Fibroblast of villous mesenchyme (primary cell): ENCODE measurements at places on chromosomes 6 and 20. TPM values are rescaled to one million over a fixed set of nuclear protein-coding genes. Genes with fewer than 3 reads are reported as not detected.

The RIPPLY2 gene
- total RNA-seq, result not detected in 2 replicates

The BPIFB1 gene
- not detected in 2 replicates for total RNA-seq

The DCDC2 gene
- under 0.01 and 0.43 TPM in 2 replicates for total RNA-seq

The RAET1L gene
- total RNA-seq, result not detected in 2 replicates

The RAB44 gene
- total RNA-seq, result under 0.01 TPM in 1 of 2 replicates, not detected in the other

The LY6G6D gene
- total RNA-seq, result not detected in 2 replicates

The HCRTR2 gene
- not detected in 2 replicates for total RNA-seq

The NKX2-2 gene
- not detected in 2 replicates for total RNA-seq

- DNase-seq, result no peak
These were observed 44.1 kb upstream of the GRM4 start for GRCh38 chr6:34189806-34190503.

GRCh38 chr6:29462022-29462421 lies 5.1 kb downstream of the OR2H1 start:
- no peak for DNase-seq

- DNase-seq, result no peak
These were observed 295.6 kb downstream of the ZFAND3 start for GRCh38 chr6:38114976-38115625.

DNA sequence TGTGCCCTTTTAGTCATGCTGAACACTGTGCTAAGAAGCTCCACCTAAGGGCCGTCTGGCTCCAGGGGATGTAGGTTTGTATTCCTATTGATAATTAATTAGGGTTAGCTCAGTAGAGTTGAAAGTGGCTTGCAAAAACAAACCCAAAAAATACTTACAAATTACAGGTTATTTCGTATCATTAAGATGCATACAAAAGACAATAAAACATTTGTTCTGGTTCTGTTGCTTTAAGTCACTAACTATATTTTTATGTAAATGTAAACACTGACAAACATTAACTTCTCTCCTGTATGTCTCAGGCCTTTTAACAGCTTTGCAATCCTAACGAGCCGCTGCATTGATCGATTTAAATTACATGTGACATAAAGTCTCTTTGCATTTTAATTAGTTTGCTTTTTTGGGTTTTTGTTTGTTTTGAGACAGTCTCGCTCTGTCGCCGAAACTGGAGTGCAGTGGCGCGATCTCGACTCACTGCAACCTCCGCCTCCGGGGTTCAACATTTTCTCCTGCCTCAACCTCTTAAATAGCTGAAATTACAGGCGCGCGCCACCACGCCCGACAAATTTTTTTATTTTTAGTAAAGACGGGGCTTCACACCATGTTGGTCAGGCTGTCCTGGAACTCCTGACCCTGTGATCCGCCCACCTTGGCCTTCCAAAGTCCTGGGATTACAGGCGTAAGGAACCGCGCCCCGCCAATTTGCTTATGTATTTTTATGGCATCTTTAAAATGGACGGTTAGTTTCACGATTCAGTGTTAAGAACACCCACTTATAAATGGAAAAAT lies 110.9 kb downstream of the HFE start:
- DNase-seq, result peak; percentile 57

DNA sequence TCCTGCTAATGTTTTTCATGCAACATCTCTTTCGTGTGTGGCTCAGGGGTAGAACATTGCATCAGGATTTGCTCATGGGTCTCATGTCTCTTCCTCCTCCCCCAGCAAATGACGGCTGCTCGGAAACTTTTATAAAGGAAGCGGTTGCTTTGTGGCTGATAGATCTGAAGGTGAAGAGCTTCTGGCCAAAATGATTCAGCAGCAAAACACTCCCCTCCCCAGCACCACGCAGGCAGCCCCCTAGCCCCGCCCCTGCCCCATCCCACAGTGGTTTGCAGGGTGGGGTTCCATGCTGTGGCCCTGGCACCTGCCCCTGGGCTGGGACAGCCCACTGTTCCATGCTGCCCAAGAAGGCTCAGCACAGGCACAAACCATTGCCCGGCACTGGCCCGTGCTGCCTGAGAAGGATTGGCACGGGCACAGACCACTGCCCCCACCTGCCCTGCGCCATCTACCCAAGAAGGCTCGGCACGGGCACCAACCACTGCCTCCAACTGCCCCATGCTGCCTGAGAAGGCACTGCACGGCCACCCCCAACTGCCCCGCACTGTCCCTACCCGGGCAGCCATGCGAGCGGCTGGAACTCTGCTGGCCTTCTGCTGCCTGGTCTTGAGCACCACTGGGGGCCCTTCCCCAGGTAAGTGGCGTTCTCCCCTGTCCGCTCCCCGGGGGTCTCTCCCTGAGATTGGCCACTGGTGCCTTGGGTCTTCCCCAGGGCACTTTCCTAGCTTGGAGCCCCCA lies at the start of gene CST7:
TSS of gene CST7 (plus strand) at position 331 of the 741 bp plus-strand sequence. CDS start at position 568, 237 bp downstream.
- no peak for DNase-seq

- no peak for DNase-seq
These were observed 62.9 kb upstream of the ADGRG6 start for GRCh38 chr6:142238881-142239280.

DNA sequence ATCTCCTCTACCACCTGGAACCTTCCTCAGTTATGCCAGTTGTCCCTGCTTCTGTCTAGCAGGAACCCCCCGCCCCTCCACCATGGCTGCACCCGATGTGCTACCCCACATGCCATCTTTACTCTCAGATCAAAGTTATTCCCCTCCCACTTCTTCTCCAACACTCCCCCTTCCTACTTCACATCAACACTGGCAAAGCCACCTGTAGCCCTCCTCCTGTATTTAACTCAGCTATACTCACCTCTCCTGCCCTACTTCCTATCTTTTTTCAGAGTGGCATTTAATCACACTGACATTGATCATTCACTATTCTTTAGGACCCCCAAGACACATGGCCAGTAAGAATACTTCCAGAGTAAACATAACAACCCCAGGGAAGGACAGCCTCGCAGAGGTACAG lies 84.3 kb downstream of the MBOAT1 start:
- DNase-seq, result no peak

DNA sequence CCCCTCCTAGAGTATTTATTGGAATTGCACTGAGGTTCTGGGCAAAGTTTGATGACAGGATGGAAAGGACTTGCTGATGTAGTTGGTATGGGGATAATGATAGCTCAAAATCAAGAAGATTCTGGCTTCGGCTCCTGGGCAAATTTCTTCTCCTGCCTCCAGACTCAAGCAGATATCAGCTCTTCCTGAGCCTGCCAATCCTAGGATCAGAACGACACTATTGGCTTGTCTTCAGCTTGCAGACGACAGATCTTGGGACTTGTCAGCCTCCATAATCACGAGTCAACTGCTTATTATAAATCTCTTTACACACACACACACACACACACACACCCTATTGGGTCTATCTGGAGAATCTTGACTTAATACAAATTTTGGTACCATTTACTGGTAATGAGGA lies 131.1 kb downstream of the PREX1 start:
- DNase-seq, result no peak

GRCh38 chr6:3405679-3406078 lies 51.2 kb downstream of the SLC22A23 start:
- peak; percentile 20 for DNase-seq

GRCh38 chr20:63093966-63094766 lies 87.4 kb upstream of the BHLHE23 start:
- no peak for DNase-seq

GRCh38 chr6:108115598-108116058 lies 41.1 kb upstream of the OSTM1 start:
- peak; percentile 30 for DNase-seq

DNA sequence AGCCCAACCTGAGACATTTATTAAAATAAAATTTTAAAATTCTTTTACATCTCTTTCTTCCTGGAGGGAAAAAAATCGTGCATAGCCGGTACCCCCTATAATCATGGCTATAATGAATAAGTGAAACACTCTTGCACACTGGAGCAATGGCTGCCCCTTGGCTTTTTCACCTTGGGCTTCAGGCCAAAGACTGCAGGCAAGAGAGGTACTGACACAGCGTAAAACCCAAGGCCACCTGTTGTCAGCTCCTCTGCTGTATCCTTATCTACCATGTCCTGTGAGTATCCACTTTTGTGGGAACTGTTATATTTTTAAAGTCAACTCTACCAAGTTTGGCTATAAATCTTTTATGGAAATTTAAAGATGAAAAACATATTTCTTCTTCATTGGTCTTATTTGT lies 23.0 kb upstream of the LY86 start:
- no peak for DNase-seq

GRCh38 chr6:16136621-16137450 lies 8.0 kb downstream of the MYLIP start:
- peak; percentile 87 for DNase-seq
